ENCODE measurements at places on chromosomes 16 and 17.

DNA sequence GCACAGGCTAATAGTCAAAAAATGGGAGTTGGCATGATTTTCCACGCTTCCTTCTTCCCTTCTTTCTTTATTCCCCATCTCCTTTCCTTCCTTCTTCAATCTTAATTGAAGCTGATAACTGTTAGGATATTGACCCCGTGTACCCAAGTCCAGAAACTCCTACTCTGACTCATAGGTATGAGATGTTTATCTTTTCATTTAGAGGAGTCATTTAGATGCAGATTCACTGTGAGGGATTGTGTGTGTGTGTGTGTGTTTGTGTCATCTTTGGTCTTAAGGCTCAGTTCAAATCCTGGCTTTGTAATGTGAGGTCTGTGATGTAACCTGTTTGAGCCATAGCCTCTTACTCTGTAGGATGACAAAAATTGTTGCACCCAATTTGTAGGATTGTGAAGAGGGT is 332.0 kb upstream of the MAF start:
- no peak for DNase-seq

GRCh38 chr17:74520016-74520434 is 11.2 kb downstream of the CD300LB start:
- no peak for DNase-seq

DNA sequence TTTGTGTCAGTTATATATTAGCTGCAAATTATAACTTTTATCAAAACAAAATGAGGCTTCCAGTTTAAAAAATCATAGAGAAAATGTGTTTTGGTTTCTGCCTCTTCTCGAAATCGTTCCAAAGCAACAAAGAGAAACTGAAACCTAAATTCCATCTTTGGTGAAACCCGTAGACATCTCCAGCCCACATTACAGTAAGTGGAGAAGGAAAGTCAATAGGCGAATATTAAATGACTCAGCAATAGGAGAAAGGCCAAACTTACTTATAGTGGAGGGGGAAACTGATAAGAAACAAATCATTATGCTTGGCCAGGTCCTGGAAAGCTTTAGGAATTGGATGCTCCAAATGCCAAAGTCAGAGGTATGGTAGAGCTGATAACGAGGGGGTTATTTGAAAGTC is 103.0 kb upstream of the SHISA6 start:
- no peak for DNase-seq

- DNase-seq: no peak
These were observed 25.3 kb downstream of the GINS3 start for GRCh38 chr16:58417600-58417999.

GRCh38 chr17:35243561-35244340 is 879 bp downstream of the SLFN5 start:
- DNase-seq: no peak

DNA sequence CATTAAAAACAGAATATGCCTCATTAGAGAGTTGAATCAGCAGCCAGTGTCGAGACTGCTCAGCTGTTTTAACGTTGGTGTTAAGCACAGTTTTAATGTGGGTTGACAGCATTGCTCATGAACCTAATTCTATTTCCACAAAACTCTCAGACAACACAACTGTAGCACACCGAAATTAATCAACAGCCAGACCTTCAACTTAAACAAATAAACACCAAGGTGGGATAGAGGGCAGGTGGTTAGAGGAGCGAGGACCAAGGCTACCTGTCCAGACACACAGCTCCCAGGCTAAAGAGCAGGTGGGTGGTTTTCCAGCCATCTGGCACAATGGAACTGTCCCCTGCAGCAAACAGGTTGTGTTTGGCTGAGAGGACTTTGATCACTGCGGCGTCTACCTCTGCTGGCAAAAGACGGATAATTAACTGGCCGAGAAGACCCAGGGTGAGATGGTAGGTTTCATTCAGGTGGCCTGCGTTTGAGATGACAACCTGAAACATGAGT is 69.6 kb upstream of the ATP2A3 start:
- DNase-seq: no peak
